ENCODE measurements at places on chromosomes 4 and X.

- no peak for DNase-seq
These were observed 8.1 kb upstream of the SLC2A9 start for GRCh38 chr4:10029403-10029802.

DNA sequence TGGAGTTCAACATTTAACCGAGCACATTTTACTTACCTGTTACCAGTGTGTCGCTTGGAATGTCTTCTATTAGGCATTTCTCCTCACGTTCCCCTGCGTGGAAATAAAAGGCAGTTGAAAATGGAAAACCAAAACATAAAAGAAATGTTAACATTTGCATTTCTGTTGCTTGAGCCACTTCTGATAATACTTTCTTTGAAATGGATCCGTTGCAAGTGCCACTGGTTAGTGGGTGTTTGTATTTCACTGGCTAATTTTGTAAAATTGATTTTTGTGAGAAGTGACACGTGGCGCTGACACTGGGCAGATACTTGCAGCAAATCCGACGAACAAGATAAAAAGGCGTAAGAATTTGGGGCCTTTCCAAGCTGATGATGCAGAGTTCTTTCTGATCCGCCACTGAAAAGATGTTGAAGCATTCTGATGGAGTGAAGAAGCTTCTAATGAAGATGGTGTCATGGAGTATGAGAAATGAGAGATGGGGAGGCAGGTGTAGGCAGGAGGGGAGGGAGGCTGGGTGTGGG lies 18.8 kb downstream of the SPON2 start:
- DNase-seq, result no peak

- no peak for DNase-seq
These were observed 85.9 kb downstream of the ASMT start for GRCh38 chrX:1700757-1701156.

GRCh38 chrX:9048801-9049200 lies 14.9 kb upstream of the FAM9B start:
- DNase-seq, result no peak

DNA sequence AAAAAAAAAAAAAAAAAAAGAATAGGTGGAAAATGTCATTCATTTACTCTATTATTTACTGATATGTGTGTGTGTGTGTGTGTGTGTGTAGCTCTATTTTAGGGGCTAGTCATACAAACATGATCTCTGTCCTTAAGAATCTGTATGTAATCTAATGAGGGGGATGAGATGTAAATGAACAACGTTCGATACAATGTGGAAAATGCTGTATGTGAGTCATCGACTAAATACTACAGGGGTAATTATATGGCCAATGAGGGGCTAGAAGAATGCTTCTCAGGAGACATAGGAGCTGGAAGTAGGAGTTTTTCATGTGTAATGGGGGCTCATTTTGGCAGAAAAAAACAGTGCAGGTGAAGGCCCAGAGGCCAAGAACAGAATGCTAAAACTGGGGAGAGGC lies 41.9 kb downstream of the LEF1 start:
- DNase-seq, result no peak

DNA sequence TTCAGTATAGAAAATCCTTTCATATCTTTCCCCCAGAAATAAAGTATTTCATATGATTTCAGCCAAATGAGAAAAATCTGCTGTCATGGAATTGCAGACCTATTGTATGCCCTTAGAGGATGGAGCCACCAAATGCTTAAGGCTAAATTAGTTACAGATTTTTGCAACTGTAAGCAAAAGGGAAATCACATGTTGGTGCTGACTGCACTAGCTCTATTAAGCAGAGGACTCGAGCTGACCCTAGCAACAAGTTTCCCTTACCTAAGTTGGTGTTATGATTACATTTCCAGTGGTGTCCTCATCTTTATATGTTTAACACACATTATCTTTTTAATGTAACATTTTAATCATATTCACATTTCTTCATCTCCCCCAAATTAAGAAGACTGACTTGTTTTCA lies 58.3 kb upstream of the DOCK11 start:
- DNase-seq, result no peak

All from AG09319 (cell line).